ENCODE measurements at places on chromosomes 12 and 14.

DNA sequence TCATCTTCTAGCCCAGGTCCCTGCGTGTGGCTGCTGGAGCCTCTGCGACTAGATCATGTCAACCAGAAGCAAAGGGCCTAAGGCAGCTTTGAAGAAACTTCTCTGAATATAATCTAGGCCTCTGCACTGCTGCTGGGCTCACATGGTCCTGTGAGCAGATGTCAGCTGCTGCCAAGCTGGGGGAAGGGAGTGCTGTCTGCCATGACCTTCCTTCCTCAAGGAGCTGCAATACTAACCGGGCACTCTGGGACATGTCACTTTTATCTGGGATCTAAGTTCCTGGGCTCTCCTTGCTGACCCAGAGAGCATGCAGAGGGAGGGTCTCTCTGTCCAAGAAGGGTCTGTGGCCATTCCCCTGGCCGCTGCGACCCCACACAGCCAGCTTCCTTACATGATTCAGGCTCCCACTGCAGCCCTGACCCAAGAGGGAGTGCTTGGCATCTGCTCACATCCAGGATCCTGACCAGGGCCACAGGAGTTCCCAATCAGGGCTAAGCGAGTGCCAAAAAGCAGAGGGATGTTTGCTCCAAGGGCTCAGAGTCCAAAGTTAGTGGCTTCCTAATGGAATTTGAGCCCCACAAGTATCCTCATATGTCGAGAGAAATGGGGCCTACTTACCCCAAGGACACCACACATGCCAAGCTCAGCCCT, 74.0 kb downstream of the PLEKHG3 start:
- DNase-seq: no peak

DNA sequence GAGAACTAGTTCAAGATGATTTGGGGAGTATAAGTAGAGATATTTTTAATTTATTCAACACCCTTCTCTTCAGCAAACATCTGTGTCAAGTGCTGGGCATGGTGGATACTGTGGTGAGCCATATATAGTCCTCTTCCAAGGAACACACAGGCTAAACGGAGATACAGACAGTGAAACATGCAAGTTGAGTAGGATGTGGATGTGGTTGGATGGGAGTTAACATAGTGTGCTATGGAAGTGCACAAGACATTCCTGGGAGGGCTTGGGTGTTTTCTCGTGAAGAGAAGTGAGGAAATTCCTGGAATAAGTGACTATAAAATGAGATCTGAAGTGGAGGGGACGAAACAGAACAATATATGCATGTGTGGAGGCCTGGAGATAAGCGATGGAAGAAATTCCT, 181.1 kb upstream of the NPAS3 start:
- no peak for DNase-seq

DNA sequence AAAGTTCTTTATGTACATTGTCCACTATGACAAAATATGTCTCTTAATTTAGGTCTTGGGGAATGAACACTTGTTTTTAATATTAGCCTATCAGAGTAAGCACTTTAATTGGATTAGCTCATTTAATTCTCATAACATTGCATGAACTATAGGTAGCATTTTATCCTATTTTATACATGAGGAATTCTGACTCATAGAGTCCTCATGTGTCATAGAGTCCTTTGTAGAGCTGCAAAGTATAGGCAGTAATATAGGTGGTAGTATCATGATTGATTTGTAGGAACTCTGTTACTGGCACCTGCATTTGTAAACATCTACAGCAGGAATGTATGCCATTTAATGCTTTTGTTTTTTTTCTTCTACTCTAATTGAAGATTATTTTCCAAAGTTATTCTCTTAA, 96.0 kb downstream of the GPHN start:
- DNase-seq: peak; percentile 30

DNA sequence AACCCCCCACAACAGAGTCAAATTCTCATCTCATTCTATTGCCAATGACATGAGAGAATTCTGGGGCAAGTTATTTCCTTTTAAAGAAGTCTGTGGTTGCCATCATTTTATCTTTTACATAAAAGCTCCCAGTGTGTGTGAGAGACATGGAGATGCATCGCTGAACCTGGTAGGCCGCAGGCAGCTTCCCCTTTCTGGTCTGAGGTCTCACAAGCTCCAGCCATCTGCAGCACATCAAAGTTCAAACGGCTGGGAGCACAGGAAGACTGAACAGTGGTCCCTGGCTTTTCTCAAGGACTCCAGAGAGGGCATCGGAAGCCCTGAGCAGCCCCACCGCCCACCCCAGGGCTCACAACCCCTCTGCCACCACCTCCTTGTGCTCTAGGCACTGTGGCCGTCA, 141.7 kb downstream of the RIMBP2 start:
- no peak for DNase-seq

GRCh38 chr12:60980558-60980957, 1279.6 kb upstream of the USP15 start:
- no peak for DNase-seq

- DNase-seq: peak; percentile 84
Measured at GRCh38 chr12:109497675-109498074, 20.2 kb downstream of the UBE3B start.

- no peak for DNase-seq
Measured at GRCh38 chr12:6945613-6946012, 1.8 kb downstream of the C12orf57 start.

GRCh38 chr12:92732216-92732615, 29.4 kb downstream of the PLEKHG7 start:
- no peak for DNase-seq

DNA sequence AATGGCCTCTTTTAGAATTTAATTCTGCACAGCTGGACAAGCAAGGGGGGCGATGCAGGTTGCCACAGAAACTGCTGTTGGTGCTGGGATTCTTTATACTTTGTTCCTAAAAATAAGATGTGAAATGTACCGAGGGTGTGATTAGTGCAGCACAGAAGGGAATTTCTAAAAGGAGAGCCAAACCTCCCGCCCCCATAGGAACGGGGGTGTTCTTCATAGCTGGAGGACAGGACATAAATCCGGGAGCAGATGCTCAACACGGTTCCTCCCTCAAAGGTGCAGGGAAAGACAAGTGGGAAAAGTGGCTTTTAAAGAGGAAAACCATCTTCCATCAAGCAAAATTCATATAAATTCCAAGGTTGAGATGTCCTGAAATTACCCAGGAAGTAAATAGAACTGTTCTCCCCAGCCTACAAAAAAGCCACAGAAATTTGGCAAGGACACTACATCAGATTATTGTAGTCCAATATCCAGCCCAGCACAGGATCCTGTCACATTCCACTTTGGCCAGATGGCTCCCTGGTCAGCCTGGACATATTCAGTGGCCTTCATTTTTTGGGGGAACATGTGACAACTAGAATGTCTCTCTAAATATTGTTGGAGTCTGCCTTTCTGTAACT, 51.4 kb upstream of the TMX1 start:
- no peak for DNase-seq

- DNase-seq: no peak
Measured at GRCh38 chr12:130847112-130847511, 8.1 kb upstream of the STX2 start.

DNA sequence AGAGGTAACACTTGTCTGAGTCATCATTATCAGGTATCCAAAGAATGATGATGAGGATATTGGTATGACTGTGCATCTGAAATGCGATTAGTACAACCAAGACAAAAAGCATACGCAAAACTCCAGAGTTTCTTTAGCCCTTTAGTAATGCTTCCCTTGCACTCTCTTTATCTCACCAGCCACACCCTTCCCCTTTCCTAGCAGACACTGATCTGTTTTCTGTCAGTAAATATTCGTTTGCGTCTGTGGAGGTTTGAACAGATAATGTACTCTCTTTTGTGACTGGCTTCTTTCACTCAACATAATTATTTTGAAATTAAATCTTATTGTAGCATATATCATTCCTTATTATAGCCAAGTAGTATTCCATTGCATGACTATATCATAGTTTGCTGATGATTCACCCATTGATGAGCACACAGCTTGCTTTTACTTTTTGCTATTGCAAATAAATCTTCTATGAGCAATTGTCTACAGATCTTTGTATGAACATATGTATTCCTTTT, 775.7 kb downstream of the SLC6A15 start:
- peak; percentile 85 for DNase-seq

DNA sequence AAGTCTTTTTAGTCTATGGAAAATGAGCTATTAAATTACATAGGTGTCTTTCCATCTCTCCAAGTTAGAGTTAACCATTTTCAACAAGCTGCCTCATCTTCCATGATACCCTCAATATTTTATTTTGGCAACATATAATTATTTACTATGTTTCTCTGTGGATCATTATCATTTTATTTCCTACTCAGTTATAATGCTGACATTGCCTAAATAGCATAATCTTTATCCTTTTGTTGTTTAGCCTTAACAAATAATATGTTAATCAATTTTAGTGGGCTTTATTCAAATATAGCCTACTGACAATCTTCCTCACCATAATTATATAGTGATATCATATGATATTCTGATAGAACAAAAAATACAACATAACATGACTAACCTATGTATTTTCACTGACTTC, 1044.8 kb upstream of the FOXG1 start:
- no peak for DNase-seq

DNA sequence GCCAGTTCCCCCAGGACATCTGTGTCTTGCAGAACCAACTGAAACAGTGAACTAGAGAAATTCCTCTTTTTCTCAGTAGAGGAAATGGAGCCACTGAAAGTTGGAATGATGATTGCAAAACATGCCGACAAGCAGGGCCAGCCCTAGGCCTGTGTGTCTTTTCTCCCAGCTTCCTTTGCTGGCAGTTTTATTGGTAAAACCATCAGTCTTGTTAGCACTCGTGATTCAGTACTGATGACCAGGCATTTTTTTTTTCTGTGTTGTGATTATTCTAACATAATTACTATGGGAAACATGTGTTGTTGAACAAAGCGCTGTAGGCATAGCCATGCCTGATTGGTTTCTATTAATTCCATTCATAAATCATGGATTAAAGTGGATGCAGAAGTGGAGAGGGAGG, 620.7 kb downstream of the AACS start:
- no peak for DNase-seq

- DNase-seq: peak; percentile 73
Measured at GRCh38 chr12:3313066-3313465, 177.9 kb upstream of the PRMT8 start.

GRCh38 chr12:120822832-120823503, 81.2 kb downstream of the SPPL3 start:
- DNase-seq: no peak

- no peak for DNase-seq
Measured at GRCh38 chr12:51471111-51471864, 46.7 kb downstream of the SLC4A8 start.

DNA sequence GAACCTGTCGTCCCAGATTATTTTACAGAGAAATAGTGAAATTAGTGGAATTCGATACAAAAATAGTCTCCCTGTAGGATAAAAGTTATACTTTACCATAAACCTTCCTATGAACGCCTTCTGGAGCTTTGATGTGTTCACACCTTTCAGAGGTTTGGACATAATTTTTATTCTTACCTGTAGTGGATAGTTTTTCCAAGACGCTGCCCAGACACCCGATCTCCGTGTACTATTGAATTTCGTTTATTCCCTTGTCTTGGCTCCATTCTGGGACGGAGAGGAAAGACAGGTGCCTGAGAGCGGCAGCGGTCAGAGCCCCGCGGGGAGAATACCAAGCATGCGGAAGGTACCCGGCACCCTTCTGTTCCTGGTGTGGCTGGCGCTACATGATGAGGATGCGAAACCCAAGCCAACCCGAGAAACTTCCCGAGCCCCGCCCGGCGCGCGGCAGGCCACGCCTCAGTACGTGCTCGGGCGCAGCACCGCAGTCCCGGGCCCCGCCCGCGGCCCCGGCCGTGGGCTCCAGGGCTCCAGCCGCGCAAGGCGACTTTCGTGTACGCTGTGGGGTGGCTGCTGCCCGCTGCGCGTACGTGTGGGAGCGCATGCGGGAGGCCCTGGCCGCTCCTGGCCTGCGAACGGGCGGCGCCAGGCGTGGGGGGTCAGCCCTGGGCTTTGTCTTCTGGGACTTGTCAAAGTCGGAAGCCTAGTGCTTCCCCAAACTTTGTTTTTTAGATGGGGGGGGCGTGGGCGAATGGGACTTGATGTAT, 11.3 kb upstream of the SNAPC1 start:
- DNase-seq: peak; percentile 57

DNA sequence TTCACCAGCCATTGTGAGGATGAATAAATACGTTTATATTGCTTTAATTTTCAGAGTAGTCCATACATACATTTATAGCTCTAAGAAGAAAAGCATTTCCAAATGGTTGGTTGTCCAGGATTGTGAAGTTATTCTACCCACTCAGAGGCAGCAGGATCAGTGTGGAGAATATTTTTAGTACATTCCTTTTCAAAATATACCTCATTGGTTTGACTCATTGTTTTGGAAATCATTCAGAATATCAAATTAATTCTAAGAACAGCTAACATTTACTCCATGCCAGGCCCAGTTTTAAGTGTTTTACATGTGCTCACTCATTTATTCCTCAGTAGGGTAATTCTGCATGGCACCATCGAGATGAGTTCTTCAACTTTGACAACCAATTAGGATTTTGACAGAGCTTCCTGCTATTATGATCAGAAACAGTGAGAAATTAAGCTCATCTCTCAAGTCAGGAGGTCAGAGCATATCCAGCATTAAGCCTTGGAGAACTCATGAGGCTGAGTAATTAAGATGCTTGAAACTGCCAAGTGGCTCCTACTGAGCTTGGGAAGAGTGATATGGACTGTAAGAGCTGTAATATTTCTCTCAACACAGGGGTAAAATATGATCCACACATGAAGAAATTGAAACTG, 153.3 kb upstream of the CLEC14A start:
- no peak for DNase-seq

- DNase-seq: no peak
Measured at GRCh38 chr12:128687851-128688250, 135.9 kb downstream of the SLC15A4 start.

GRCh38 chr12:579420-580110, 83.7 kb downstream of the NINJ2 start:
- no peak for DNase-seq

DNA sequence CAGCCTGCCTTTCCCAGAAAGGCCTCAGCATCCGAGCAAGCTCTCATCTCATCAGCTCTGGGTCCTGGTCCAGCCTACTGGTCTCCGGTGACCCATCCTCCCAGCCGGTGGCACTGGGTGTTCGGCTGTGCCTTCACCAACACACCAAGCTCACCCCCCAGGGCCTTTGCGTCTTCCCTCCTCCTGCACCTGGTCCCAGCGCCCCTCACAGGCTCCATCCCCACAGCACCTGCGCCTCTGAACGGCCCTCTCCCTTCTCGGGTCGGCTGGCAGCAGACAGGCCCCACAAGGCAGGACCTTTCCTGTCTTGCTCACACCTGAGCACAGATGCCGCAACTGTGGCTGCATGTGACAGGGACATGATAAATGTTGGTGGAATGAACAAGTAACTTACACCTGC, 13.1 kb downstream of the P2RX2 start:
- DNase-seq: no peak
